Activated CD4-positive, alpha-beta T cell treated with anti-CD3 and anti-CD28 coated beads for 36 hours (primary cell): ENCODE measurements at places on chromosomes 16 and 17.

GRCh38 chr16:31362476-31363405, 7.8 kb downstream of the ITGAX start:
- no peak for DNase-seq

- no peak for DNase-seq
Observed at GRCh38 chr16:25270577-25270976, 12.9 kb upstream of the ZKSCAN2 start.

DNA sequence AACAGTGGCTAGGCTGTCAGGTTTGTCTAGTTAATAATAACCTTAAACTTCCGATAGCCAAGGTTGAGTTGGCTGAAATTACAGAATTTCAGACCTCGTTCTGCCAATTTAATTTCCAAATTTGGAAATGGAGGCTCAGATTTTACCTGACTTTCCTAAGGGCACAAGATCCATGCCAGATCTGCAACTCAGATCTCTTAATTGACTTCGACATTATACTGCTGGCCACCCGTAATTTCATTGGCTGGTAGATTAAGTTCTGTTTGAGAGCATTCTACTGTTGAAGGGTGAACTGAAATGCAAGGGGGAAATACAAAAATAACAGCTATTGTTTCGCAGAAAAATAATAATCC, 210.8 kb downstream of the CNTNAP4 start:
- DNase-seq = no peak

DNA sequence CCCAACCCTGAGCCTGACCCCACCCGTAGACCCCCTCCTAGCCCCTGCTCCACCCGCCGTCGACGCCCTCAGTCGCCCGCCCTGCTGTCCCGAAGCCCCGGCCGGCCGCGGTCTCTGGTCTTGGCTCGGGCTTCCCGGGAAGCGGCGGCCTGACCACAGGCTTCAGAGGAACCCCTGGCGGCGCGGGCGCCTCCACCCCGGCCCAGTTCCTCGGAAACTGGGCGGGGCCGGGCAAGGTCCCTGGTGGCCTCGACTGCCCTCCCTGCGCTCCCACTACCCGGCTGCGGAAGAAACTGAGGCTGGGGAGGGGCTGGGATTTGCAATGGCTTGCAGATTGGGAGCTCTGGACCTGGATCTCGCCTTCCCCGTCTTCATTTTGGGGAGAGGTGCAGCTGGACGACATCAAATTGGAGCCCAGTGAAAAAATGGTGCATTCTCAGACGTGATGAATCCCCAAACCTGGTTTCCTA, 692 bp upstream of the SOCS1 start:
- DNase-seq = peak; percentile 65

GRCh38 chr17:32267690-32268205, 2.1 kb downstream of the RHBDL3 start:
- DNase-seq = peak; percentile 41

DNA sequence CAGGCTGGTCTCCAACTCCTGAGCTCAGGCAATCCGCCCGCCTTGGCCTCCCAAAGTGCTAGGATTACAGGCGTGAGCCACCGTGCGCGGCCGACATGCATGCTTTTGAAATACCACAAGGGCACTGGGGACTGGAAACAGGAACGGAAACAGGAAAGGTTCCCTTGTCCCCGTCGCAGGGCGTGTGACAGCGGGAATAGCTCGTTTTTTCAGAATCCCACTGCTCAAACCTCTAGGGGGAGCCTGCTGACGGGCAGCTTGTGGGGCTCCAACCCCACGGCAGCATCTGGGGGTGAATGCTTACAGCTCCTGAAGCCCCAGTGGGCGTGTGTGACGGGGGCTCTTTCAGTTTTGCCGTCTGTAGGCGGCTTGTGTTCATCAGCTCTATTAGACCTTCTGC, 18.8 kb upstream of the ASGR2 start:
- peak; percentile 61 for DNase-seq

DNA sequence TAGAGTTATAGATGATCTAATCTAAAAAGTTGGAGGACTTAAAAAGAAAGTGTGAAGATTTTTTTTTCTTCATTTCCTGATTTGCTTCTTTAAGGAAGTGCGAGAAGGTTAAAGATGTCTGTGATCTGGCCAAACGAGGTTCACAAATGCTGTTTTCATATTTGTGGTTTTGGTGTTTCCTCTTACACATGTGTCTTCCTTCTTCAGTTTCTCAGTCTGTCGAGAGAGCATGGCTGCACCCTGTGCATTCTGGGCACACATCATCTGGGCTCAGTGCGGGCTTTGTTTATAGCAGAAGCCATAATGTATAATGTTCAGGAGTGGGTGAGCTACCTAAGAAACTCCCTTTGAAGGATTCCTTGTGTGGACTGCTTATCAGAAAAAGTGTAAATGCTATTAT, 260.4 kb upstream of the TBX2 start:
- DNase-seq = peak; percentile 64

GRCh38 chr16:27287887-27288286, 19.3 kb upstream of the NSMCE1 start:
- no peak for DNase-seq

DNA sequence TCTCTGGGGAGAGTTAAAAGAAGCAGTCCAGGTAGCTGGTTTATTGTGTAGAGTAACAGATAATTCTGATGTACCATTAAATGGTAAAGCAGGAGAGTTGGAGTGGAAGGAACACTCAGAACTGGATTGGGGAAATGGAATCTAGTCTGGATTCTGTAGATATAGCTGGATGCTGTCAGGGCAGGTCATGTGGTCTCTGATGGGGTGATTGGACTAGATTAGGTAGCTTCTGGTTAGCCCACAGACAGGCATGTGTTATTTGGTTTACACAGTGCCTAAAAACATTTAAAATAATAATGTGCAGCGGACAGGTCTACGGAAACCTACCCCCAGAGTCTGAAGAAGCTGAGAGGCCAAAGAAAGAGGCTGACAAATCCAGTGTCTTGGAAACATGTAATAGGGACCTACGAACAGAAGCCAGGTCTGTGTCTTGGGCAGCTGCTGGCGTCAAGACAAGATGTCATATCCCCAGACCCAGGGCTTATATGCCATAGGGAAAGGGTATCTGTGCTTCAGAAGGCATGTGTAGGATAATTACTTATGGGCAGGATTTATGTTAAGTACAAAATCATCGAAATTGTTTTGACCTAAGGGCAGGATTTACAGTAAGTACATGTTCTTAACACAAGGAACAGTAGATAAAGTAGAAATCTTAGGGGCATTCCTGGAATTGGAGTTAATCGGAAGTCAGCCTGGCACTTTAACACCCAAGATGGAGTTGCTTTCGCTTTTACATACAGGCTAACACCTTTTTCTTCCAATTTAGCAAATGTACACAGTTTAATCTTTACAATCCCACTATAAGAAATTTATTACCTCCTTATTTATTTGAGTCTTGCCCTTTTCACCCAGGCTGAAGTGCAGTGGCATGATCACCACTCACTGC, 12.4 kb downstream of the LUC7L3 start:
- no peak for DNase-seq

DNA sequence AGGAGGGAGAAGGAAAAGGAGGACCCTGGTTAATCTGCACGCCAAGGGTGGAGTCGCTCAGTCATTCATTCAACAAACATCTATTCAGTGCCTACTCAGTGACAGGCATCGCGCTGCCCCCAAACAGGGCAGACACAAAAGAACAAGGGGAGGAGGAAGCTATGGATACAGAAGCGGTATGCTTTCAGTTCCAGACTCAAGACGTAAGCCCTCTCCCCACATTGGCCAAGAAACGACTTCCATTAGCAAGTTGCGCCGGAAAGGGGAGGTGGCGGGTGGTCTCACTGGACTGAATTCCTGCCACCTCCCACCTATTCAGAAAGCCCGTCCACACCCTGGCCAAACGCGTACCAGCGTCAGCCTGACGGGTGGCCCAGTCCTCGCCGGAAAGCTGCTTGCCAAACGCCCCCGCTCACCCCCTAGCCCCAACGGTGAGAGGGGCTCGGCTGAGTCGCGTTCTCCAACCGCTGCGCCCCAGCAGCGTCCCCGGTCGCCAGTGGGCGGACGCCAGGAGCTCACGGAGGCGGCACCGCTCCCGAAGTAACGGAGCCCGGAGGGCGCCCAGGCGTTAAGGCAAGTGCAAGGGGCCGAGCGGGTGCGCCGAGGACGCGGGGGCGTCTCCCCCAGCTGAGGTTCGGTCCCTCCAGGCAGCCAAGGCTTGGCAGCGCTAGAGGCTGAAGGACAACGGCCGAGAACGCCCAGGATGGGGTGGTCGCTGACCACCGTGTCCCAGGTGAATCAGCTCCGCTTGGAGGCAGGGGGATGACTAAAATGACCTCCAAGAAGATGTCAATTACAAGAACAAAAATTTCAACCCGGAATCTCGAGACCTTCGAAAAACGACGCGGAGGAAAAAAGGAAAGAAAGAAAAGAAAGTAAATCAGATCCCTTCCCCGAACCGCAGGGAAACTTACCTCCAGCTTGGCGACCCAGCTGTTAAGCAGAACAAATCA, 470.7 kb downstream of the SOX9 start:
- DNase-seq = peak; percentile 29

- no peak for DNase-seq
Observed at GRCh38 chr17:17580662-17581470, 10.6 kb downstream of the PEMT start.

DNA sequence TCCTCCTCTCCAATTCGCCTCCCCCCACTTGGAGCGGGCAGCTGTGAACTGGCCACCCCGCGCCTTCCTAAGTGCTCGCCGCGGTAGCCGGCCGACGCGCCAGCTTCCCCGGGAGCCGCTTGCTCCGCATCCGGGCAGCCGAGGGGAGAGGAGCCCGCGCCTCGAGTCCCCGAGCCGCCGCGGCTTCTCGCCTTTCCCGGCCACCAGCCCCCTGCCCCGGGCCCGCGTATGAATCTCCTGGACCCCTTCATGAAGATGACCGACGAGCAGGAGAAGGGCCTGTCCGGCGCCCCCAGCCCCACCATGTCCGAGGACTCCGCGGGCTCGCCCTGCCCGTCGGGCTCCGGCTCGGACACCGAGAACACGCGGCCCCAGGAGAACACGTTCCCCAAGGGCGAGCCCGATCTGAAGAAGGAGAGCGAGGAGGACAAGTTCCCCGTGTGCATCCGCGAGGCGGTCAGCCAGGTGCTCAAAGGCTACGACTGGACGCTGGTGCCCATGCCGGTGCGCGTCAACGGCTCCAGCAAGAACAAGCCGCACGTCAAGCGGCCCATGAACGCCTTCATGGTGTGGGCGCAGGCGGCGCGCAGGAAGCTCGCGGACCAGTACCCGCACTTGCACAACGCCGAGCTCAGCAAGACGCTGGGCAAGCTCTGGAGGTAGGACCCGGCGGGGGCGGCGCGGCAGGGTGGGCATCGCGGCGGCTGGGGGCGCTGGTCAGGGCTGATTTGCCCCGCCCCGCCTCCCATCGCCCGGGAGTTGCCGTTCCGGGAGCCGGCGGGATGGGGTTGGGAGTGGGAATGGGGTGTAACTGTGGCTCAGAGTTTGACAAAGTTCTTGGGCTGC, 567 bp downstream of the SOX9 start:
- no peak for DNase-seq

DNA sequence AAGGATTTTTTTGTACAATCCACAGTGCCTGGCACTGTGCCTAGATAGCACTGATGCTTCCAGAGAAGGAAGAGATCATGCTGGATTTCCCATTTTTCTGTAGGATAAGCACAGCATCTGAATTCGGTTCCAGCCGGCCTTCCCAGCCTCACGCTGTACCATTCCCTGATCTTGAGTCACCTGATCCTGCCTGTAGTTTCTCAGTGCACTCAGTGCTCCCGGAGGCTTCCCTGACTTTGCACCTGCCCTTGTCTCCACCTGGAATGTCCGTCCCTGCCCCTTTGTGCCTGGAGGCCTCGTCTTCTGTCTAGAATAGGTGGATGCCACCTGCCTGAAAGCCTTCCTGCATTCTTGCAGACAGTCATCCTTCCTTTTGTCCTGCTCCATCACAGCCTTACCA, 179.9 kb downstream of the CCDC182 start:
- no peak for DNase-seq

DNA sequence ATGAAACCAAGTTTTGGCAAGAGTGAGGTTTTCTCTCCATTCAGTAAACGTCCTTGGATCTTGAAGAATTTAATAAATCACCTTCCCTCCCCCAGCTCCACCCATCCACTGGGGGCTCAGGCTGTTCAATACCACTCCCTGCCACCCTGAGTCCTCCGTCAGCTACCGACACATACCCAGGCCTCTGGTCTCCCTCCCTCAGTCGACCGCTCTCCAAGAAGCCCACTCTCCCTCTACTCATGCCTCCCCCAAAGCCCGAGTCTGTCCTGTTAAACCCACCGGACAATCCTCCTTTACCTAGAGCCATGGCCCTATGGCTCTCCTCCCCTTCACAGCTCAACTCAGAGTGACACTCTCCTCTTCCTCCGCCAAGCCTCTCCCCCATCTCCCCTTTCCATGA, 19.7 kb upstream of the SLC4A1 start:
- no peak for DNase-seq

GRCh38 chr16:65069065-65069464, 52.8 kb downstream of the CDH11 start:
- DNase-seq = no peak

- peak; percentile 48 for DNase-seq
Observed at GRCh38 chr16:88649924-88650748, 717 bp downstream of the CYBA start.

- no peak for DNase-seq
Observed at GRCh38 chr16:70612931-70613330, 33.4 kb upstream of the IL34 start.

GRCh38 chr16:85735225-85735635, 15.7 kb downstream of the C16orf74 start:
- peak; percentile 64 for DNase-seq

GRCh38 chr16:88811769-88812512, at the start of gene APRT:
Gene APRT, minus strand, starts transcription at chr16:88811928. Its CDS starts 29 bp downstream, at chr16:88811899.
- DNase-seq = peak; percentile 99

DNA sequence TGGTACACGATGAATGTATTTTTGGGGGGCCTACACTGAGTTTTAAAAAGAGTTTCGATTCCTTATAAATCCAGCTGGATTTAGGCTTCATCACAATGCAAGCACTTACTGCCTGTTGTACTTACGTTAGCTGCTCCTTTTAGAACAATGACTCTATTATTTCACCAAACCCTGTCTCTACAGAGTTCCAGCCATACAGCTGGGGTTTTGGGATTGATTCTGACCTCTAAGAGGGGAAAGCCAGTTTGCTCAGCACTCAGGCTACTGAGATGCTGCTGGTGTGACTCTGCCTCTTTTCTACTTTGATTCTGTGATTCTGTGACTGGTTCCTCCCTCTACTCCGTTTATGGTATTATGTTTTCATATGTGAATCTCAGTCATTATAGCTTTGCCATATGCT, 329.7 kb downstream of the ABCC12 start:
- no peak for DNase-seq

GRCh38 chr16:185213-185612, 5.0 kb downstream of the HBQ1 start:
- DNase-seq = no peak

- DNase-seq = no peak
Observed at GRCh38 chr17:31744511-31744951, 114.5 kb downstream of the COPRS start.

DNA sequence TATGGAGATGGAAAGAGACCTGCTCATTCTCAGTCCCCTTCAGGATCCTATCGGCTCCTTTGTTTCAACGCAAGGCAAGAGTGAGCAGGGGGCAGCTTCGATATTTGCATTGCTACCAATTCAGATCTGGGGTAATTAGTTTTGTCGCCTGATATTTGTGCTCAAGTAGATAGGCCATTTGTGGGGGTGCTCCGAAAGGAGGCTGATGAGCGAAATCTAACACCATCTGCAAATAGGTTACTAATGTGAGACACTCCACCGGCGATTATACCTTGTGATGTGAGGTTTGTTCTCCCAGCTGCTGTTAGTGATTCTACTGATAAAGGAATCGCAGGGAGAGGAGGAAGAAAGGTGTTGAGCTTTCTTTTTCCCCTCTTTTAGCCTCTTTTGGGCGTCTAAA, 31.5 kb downstream of the WSCD1 start:
- DNase-seq = no peak

GRCh38 chr16:58727796-58728568, 6.1 kb downstream of the GOT2 start:
- no peak for DNase-seq
